Non-pigmented ciliary epithelial cell (primary cell): ENCODE measurements at places on chromosomes 5 and 9.

DNA sequence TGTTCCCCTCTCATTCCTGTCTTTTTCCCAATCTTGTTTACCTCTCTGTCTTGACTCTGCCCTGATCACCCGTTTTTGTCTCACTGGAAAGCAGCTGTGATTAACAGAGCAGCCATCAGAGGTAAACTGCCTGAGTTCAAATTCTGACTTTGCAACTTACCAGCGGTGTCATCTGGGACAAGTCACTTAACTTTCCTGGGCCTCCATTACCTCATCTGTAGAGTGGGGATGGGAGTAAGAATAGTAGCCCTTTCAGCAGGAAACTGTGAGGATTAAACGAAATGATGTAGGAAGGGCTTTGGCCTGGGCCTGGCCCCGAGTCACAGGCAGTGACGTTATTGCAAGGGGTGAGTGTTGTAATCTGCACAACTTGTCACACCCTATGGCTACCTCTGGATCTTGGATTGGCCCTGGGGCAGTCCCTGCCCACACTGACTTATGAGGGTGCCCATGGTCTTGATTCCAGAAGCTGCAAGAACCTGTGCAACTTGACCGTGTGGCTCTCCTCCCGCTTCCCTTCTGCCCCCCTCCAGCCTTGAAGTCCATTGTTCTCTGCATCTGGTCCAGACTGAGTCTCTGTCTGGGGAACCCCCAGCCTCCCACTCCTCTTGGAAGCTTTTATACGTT lies 657 bp upstream of the PCDH12 start:
- no peak for DNase-seq

GRCh38 chr9:111842313-111842712 lies 47.6 kb upstream of the SHOC1 start:
- no peak for DNase-seq

DNA sequence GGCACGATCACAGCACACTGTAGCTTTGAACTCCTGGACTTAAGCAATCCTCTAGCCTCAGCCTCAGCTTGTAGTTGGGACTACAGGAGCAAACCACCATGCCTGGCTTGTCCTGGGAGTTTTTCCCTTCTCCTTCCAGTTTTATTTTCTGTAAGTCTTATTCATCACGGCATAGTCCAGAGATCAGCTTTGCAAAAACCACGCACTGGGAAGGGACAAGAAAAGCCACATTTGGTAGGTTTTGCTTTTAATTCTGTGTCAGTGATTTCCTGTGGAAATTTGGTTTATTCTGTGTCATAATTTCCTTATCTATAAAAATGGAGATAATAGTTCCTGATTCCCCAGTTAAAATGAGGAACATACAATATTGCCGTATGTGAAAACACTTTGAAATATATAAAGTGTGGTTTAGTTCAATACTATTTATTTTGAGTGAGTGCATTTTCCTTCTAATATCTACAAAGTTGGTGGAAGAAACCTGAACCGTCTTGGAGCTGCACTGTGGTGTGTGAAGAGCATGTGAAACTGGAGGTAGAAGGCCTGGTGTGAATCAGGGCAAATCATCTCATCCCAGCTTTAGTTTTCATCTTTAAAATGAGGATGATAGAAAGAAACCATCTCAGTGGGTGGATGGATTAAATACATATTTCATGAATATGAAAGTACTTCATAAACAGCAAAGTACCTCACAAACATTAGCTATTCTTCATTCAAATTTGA lies 92.8 kb upstream of the ELL2 start:
- no peak for DNase-seq

GRCh38 chr9:70390933-70391341 lies 23.5 kb downstream of the KLF9 start:
- no peak for DNase-seq

GRCh38 chr9:216866-217265 lies 2.2 kb downstream of the DOCK8 start:
- DNase-seq, result no peak

GRCh38 chr5:142201471-142201887 lies 92.9 kb downstream of the NDFIP1 start:
- DNase-seq, result peak; percentile 97

DNA sequence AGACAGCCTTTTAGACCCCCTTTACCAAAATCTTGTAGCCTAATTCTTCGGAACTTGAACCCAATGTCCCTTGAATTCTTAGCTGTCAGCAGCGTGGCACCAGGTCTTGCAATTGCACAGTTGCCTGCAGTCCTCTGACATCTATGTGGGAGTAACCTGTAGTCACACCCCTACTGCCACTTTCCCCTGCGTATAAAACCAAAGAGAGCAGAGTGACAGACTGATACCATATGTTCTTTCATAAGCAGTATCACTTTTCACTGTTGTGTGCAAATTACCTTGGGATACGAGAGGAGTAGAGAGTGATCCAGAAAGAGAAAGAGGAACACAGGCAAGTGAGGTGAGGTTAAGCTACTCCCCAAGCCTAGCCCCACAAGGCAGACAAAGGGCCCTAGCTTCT lies 364.3 kb upstream of the ADAMTSL1 start:
- DNase-seq, result no peak

- DNase-seq, result no peak
These were observed 21.6 kb downstream of the PAEP start for GRCh38 chr9:135582966-135583687.

DNA sequence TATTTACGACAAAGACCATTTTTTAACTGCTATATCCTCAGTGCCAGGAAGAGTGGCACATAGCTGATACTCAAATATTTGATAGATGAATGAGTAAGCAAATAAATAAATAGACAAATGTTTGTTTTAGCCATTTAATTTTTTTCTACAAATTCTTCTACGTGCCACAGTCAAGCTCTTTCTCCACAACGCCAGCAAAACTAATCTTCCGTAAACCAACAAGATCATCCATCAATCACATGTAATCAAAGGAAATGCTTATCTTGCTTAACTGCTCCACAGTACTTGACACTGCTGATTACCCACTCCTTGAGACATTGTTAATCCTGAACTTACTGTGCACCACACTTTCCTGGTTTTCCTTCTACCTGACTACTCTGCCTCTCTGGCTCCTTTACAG lies 136.7 kb downstream of the EDIL3 start:
- no peak for DNase-seq

GRCh38 chr5:88925692-88926490 lies 42.9 kb upstream of the MEF2C start:
- no peak for DNase-seq
